ENCODE measurements at places on chromosomes 3 and 15. TPM values are rescaled to one million over a fixed set of nuclear protein-coding genes. Genes with fewer than 3 reads are reported as not detected.

GRCh38 chr15:60590935-60591495, 112.1 kb upstream of the ICE2 start:
- DNase-seq, result peak; percentile 21

The CLRN1 gene
- polyA plus RNA-seq, result not detected

- DNase-seq, result no peak
Observed at GRCh38 chr3:156670077-156670476, 4.3 kb upstream of the TIPARP start.

DNA sequence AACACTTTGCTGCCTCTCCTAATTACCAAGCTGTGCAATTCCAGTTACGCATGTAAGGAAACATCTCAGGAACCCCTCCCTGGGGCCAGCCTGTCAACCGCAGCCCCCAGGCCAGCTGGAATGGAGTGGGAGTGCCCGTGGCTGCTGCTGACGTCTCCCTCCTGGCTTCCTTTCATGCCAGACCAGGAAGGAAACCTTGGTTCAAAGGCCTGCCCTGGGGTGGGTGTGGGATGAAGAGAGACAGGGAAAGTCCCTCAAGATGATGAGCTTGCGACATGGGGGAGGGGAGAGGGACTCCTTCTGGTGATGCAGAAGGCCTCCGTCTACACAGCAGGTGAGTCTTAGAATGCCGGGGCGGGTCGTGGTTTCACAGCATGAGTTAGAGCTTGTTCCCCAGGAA, 11.4 kb upstream of the CYP11A1 start:
- DNase-seq, result no peak

DNA sequence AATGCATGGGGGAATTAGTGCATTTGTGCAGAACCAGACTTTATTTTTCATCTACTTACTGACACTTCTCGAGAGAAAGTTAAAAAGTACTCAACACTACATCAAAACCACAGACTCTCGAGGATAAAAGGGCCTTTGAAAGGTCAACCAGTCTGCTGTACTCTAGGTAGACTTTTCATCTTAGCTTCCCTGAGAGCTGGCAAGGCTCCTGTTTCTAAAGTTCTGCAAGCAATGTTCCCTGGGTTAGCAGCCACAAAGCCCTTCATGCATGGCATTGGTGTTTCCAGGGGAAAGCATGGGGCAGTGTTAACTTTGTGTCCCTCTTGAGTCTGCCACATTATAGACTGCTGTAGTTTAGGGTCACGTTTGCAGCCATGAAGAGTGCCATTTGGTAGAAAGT, 106.4 kb upstream of the PFN2 start:
- DNase-seq, result no peak

The CTXN2 gene
- polyA plus RNA-seq, result not detected

- DNase-seq, result no peak
Observed at GRCh38 chr3:178826435-178827123, 245.0 kb downstream of the ZMAT3 start.

The REC114 gene
- not detected for polyA plus RNA-seq

- no peak for DNase-seq
Observed at GRCh38 chr15:41857316-41857715, 18.7 kb downstream of the PLA2G4B start.

The AADACL2 gene
- not detected for polyA plus RNA-seq

DNA sequence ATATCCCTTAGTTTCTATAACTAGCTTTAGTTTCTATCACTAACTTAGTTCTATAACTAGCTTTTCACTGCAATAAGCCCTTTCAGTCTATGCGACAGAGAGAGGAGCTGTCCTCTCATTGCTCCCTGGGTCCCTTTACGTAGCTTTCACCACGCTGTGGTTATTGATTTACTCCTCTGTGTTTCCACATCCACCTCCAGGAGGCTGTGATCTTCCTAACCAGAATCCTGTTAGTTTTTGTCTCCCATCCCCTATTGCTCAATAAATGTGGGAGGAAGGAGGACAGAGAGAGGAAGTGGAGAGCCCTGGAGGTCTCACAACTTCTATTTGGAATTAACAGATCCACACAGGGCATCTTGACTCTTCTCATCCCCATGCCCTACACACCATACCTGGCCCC, 1036.1 kb downstream of the MCTP2 start:
- DNase-seq, result no peak

DNA sequence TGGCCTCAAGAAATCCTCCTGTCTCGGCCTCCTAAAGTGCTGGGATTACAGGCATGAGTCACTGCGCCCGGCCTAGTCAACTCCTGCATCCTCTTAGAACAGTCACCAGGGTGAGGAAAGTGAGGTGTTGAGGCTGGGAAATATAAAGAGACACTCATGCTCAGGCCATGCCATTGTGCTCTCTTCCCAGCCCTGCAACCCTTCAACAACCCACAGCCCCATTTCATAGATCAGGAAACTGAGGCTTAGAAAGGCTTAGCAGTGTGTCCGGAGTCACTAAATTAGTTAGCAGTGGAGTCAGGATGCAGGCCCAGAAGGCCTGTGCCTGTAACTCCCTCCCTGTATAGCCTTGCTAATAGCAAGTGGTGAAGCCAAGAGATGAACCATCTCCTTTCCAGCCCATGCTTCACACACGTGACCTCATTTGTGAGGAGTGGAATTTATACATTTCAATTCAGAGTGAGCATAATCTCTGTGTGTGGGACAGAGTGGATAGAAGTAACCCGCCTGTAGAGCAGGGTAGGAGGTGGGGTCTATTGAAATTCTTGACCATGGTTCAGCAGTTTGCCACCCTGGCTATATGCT, 51.7 kb upstream of the USP3 start:
- DNase-seq, result no peak

The CILP gene
- polyA plus RNA-seq, result 8.9 TPM

DNA sequence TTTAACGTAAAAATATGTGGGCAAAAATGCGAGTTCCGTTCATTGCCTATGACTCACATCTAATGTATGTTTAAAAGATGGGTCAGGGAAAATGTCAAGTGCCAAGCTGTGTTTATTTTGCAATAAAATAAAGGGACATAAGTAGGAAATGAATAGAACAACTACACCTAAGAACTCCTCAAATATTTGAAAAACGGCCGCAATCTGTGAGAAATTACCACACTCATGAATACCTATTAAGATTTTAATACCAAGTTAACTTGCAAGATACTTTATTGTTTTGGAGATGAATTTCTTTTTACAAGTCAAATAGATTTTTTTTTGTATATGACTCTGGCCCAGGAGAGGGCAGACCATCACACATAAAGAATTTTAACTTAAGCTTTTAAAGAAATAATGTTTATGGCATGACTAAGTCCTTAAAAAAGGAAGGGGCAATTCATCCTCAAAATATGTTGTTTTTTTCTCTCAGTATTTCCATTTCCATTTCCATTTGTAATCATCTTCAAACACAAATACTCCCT, 152.7 kb downstream of the SUCNR1 start:
- no peak for DNase-seq

The TMC3 gene
- polyA plus RNA-seq, result not detected

The PIGBOS1 gene
- 20.5 TPM for polyA plus RNA-seq

- no peak for DNase-seq
Observed at GRCh38 chr3:178434206-178434805, 101.9 kb upstream of the KCNMB2 start.

GRCh38 chr3:99031778-99032177, 130.3 kb upstream of the DCBLD2 start:
- no peak for DNase-seq

DNA sequence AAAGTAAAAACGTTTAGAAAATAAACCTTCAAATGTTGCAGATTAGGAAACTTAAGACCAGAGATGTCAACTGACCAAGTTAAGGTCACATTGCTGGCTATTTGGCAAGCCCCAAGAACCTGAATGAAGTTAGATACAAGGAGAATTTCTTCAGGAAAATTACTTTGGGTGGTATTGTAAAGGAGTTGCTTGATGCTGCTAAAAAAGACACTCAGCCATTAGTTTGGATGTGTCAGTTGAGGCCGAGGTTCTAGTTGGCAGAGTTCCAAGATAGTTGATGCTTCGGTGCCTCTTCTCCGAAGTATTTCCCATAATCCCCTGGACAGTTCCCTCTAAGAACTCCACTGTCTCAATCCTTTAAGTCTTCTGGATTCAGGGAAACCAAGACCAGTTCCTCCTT, 24.3 kb downstream of the SIAH2 start:
- DNase-seq, result no peak

The GOLGA6L10 gene
- polyA plus RNA-seq, result 5.3 TPM

The PCLAF gene
- polyA plus RNA-seq, result 1.4 TPM

DNA sequence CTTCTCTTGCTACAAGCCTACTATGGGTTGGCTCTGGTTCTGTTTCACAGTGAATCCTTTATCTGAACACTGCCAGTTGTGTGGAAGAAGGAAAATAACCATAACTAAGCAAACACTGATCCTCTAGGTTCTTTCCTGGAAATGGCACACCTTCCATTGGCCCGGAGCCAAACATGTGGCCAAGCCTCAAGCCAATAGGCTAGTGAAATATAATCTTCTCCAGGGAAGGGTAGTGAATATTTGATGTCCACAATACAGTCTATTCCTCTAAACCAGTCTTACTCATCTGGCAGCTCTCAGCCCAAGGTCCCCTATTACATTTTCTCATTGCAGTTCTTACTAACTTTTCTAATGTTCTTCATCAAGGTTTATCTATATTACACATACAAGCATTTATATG, 921.3 kb downstream of the TUSC7 start:
- no peak for DNase-seq

The TLE3 gene
- 7.5 TPM for polyA plus RNA-seq

- no peak for DNase-seq
Observed at GRCh38 chr3:101842935-101843330, 6.4 kb upstream of the NFKBIZ start.

DNA sequence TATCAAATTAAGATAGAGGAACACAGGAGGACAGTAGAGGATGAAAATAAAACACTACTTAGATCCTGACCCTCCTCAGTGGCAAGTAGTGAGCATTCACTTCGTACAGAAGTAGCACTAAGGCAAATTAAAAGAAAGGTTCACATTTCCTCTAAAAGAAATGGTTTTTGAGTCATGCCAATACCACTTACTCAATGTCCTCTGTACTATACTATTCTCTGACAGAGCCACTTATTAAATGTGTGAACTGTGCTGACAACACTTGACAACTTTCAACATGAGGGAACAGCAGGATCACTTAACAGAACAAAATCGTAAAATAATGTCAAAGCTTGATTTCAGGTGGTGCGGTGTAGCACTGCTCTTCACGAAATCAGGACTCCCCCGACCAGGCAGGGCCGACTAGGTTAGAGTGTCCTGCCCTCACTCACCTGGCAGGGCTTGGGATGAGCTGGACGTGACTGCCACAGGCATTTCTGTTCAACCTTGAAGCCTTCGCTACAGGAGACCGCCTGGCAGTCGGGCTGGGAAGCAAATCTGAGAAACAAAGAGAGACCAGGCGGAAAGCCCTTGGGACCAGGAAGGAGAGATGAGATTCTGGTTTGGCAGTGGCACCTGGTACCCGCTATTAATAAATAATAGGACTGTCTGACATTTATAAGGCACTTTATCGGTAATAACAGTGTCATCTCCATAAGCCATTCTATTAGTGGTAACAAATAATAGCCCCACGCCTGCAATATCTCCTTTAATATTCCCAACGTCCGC, 611 bp upstream of the SLC27A2 start:
- no peak for DNase-seq

DNA sequence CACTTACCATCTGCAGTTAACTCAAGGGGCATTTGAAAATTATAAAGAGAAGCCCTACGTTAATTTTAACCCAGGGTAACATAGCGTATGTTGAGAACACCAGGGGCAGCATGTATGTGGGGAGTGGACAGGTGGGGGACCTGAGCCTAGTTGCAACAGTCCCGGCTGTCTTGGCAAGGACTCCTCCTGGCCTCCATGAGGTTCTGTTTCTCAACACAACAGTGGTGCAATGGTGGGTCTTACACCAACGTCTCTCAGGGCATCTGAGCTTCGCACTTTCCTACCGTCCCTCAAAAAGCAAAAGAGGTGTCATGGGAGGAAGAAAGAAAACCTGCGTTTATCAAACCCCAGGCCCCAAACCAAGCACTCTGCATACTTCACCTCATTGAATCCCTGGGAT, 50.6 kb downstream of the MGLL start:
- no peak for DNase-seq

GRCh38 chr3:15367059-15367458, 34.7 kb upstream of the SH3BP5 start:
- DNase-seq, result no peak

GRCh38 chr3:20056725-20057611, 16.7 kb downstream of the KAT2B start:
- DNase-seq, result no peak
